ENCODE measurements at places on chromosomes 3 and 15.
A peak's percentile ranks its signal among the peaks of the same experiment; 100 is the strongest.

- peak; percentile 93 for DNase-seq
Observed at GRCh38 chr3:149575961-149576564, 81.8 kb downstream of the WWTR1 start.

DNA sequence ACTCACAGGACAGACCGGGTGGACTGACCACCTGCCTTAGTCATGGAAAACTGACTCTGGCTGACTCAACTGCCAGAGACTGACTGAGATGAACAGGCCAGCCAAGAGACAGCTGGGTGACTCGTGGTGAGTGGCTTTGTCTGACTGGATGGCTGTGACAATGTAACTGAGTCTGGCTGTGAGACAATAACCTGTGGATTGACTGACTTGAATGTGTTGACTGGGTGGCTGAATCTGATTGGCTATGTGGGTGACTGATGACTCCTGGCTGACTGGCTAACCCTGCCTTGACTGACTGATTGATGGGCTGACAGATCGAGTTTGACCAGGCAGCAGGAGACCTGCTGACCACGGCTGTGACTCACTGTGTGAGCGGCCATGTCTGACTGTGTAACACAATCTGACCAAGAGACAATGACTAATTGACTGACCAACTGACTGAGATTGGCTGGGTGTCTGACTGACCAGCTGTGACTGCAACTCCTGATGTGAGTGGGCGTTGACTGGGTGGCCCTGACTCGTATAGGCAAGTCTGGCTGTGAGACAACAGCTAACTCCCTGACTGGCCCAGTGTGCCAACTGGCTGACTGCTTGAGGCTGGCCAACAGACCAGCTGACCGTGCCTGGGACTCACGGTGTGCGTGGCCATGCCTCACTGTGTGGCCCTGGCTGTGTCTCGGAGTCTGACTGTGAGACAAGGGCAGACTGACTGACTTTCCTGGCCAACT lies 509.1 kb downstream of the SHQ1 start:
- DNase-seq, result peak; percentile 95

GRCh38 chr15:51403072-51403878 lies 61.8 kb downstream of the GLDN start:
- DNase-seq, result peak; percentile 41

DNA sequence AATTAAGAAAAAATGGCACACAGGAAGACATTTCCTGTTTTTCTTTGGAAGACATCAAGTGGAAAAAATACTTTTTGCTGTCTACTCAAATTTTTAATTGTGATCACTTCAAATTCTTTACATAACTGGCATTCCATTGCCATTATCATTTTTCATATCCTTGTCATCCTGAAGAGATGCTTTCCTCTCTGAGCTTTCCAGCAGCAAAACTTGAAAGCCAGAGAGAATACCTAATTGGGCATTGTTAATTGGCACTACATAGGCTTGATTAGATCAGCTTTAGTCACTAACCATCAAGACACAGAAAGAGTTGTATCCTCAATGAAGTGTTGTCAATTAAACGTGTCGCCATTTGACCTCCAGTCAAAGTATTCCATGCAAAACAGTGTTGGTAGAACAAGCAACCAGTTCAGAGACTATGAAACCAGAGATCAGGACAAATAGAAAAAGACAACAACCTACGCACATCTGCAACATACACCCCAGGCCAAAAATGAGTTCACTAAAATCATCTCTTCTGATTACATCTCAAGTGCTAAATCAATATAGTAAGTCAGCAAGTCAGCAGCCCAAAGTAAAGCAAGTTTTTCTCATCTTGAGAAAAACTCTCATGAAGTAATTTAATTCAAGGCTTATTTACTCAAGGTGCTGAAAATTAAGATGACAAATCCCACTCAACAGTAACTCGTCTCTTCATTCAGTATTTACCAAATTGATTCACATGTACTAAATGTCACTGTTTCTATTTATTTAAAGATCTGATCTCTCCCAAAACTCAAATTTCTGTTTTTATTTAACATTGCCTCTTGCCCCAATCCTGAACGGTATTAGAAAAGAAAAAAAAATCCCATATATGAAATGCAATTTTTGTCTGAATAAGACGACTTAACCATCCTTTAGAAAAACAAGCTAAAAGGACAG lies 123.0 kb downstream of the SUCLG2 start:
- peak; percentile 41 for DNase-seq

DNA sequence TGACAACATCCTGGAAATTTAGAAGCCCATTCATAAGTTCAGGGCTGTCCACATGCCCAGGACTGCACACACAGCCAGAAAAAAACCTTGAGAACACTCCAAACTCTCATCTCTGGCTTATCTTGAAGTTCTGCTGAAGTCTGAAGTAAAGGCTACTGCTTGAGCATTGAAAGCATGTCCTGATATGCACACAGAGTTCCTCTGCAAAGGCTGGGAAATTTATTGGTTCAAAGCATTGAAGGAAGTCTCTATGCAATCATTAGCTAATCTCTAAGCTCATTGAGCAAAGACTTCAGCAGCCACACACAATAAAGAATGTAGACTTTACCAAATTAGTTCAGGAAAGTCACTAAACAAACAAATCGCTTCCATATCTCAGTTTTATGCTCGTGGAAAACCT lies 162.0 kb upstream of the STT3B start:
- DNase-seq, result no peak

DNA sequence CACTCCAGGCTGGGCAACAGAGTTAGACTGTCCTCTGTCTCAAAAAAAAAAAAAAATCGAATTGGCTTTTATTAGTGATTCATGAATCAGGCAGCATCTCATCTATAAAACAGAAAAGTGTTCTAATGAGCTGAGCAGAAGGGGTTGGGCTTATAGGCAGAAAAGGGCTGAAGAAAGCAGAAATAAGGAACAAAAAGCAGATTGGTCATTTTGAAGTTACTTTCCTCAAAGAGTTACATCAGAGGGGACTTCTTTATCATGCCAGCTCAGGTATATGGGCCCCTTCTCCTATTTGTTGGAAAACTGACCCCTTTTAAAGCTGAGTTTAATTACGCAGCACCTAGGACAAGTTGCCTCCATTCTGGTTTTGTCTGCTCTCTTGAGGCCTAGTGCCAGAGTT lies 722 bp upstream of the POGLUT1 start:
- no peak for DNase-seq

- DNase-seq, result no peak
Observed at GRCh38 chr3:33474896-33475295, 34.7 kb upstream of the UBP1 start.

DNA sequence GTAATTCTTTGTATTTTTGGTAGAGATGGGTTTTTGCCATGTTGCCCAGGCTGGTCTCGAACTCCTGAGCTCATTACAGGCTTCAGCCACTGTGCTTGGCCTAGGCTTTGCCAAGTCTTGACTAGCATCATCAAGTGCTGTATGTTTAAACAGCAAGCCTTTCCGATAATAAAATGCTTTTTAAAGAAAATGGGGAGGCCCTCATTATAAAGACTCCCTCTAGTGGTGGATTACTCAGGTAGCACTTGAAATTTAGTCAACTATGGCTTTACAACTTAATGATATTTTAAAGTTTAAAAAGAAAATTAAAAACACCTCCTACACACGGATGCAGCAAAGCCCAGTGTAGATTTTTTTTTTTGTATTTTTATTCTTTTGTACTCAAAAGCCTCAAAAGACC lies 213.6 kb downstream of the GAP43 start:
- peak; percentile 11 for DNase-seq

DNA sequence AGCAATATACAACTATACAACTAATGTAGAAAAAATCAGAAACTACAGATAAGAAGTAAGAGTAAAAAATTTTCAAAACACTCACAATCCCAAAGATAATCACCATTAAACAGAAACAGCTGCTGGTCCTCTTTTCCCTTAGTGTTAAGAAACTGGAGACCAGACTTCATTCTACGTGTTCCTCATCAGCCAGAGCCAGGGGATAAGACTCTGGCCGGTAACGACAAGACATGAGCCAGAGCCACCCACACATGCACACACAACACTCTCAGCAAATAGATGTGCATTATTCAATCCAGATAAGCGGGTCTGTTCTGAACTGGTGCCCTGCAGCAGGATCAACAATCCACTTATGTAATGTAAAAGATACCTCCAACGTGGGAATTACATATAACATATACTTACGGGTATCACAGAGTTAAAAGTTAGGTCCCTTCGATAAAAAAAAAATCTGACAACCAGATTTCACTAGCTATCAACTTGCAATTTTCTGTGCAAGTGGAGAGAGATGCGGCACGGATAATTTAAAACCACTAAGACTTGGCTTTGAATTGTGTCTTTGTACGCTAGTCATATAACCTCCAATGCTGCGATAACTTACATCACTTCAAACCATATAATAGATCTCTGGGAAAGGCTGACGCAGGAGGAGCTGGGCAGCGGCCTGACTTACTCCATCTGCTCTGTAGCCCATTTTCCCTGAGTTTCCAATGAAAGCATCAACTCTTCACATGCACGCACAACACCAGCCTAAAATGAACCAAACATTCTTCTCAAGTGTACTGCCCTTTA lies 17.8 kb downstream of the PRICKLE2 start:
- DNase-seq, result peak; percentile 51

- DNase-seq, result no peak
Observed at GRCh38 chr3:46393554-46394434, 13.1 kb downstream of the CCR5AS start.

GRCh38 chr3:68666429-68667136 lies 265.8 kb downstream of the TAFA4 start:
- DNase-seq, result no peak

DNA sequence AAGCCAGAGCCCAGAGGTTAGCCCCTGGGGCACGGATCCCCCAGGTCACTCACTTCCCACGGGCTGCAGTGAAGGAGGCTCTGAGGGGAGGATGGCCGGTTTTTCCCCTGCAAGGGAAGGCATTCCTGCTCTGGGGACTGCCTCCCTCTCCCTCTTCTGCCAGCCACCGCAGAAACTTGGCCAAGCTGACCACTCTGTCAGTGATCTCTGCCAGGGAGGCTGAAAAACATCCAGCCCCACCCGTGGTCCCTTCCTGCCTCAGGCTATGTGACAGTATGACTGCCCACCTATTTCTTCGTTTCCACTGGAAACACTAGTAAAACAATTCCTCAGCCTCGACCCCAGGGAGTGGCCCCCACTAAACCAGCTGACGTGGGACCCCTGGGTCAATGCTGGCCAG lies 14.6 kb upstream of the FANCD2 start:
- peak; percentile 69 for DNase-seq
